ENCODE measurements at places on chromosomes 5 and 9. TPM values are rescaled to one million over a fixed set of nuclear protein-coding genes. Genes with fewer than 3 reads are reported as not detected.

PCDHB2 gene
- total RNA-seq: 0.59 TPM

ROPN1L gene
- total RNA-seq: 1.1 TPM

NPM1 gene
- 1,314 TPM for total RNA-seq

LHX6 gene
- total RNA-seq: not detected

ARSI gene
- total RNA-seq: 2.0 TPM
